ENCODE measurements at places on chromosomes 2 and 18.

GRCh38 chr2:134491771-134492441 lies 226.9 kb downstream of the TMEM163 start:
- DNase-seq: no peak

DNA sequence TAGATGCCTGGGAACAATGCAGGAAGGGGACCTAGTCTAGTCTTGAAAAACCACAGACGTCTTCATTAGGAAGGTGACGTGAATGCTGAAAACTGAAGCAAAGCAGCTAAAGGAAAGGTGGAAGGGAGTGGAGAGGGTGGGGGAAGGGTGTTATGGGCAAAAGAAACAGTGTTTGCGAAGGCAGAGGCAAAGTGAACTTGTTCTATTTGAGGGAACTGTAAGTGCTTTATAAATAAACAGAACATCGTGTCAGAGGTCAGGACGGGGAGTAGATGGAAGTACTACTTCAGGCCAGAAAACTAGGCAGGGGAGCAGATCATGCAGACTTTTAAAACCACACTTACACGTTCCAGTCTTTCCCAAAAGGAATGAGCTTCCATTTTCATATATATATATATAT lies 57.8 kb downstream of the FASTKD2 start:
- no peak for DNase-seq

DNA sequence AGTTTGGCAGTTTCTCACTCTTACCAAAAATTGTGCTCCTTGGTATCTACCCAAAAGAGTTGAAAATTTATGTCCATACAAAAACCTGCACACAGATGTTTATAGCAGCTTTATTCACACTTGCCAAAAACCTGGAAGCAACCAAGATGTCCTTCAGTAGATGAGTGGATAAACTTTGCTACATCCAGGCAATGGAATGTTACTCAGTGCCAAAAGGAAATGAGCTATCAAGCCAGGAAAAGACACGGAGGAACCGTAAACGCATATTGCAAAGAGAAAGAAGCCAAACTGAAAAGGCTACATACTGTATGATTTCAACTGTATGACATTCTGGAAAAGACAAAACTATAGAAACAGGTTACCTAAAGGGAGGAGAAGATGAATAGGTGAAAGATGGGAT lies 36.1 kb downstream of the TMEM163 start:
- DNase-seq: no peak

- DNase-seq: no peak
These were observed 106.0 kb upstream of the TAF1B start for GRCh38 chr2:9737053-9737875.

DNA sequence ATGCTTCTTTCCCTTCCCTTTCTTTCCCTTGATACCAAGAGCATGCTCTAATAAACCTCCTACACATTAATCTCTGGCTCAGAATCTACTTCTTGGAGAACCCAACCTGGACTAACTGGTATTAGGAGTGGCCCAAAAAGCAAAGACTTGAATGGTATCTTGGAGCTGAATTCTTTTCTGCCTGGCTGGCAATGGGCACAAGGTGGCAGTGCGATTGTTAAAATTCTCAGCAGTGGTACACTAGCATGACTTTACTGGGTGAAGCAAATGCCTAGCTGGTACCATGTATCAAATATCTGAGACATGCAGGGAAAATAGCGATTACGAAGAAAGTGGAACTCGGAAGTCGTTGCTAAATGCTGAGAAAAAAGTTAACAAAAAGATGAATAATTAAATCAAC lies 376.1 kb downstream of the XIRP2 start:
- DNase-seq: no peak

DNA sequence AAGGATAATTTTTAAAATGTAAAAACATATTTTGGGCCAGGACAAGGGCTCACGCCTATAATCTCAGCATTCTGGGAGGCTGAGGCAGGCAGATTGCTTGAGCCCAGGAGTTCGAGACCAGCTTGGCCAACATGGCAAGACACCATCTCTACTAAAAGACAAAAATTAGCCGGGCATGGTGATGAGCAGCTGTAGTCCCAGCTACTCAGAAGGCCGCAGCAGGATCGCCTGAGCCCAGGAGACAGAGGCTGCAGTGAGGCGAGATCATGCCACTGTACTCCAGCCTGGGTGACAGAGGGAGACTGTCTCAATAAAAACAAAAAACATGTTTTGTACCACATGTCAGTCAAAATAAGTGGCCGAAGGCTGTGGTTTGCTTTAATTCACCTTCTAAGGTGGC lies 122.5 kb downstream of the HDAC4 start:
- DNase-seq: no peak

GRCh38 chr2:226431288-226431948 lies 368.2 kb downstream of the IRS1 start:
- DNase-seq: no peak

GRCh38 chr2:85188852-85189251 lies 55.7 kb downstream of the TCF7L1 start:
- no peak for DNase-seq

DNA sequence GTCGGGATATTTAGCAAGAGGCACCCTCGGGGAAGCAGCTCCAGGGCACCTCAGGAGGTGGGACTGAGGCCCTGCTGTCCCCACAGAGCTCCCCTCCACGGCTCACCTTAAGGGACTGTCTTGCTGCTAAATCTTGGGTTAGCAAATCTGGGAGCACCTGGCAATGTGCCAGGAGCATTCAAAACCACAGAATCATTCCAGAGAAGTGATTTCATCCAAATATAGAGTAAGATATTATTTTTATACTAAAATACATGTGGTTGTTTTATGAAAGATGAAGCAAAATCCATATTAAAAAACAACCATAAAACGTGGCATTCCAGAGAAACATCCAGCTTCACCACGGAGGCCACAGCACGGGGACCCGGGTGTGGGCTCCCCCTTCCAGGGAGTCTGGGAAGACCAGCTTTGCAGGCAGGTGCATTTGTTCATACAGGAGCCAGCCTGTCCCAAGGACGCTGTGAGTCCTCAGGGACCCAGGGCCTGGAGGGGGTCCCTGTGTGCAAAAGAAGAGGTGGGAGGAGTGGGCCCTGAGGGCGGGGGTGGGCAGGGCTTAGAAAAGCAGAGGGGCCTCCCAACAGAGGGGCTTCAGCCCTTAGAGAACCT lies 16.3 kb downstream of the HS1BP3 start:
- no peak for DNase-seq

- no peak for DNase-seq
These were observed 690.5 kb downstream of the ADCYAP1 start for GRCh38 chr18:1595195-1595594.

- peak; percentile 7 for DNase-seq
These were observed 70.4 kb downstream of the CWC22 start for GRCh38 chr2:179936654-179937053.

Measured in activated CD4-positive, alpha-beta T cell treated with anti-CD3 and anti-CD28 coated beads for 24 hours (primary cell).